ENCODE measurements at places on chromosomes 2 and 18. TPM values are rescaled to one million over a fixed set of nuclear protein-coding genes. Genes with fewer than 3 reads are reported as not detected.

DNA sequence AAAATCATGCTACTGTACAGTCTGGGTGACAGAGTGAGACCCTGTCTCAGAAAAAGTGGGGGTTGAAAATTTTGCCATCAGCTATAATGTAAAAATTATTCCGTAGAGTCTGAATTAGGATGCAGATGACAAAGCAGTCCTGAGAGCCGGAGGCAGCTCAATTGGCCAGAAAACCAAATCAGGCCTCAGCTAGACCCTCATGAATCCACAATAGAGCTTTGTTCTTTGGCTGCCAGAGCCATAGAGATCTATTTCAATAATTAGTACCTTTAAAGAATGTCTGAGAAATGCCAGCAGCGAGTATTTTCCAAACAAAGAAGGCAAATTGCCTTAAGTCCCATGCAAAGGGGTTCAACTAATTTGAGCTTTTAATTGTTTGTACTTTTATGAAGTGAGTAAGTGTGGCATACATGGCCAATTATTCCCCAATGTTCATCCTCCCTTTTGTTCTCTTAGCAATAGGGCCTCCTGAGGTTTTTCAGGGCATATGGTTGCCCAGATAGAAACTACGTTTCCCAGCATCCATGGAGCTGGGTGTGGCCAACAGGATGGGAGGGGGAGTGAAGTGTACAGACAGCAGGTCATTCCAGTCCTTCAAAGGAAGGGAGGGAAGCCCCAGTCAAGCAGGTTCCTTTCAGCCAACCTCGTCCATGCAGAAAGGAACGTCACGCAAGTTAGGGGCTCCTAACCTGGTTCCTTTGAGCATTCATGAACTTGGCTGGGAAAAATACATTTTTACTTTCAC, 211.3 kb upstream of the APCDD1 start:
- no peak overlapping the region for H3K27ac ChIP-seq
- no peaks in the 10 kb centered on the region for H3K27me3 ChIP-seq
- peaks cover 4% of the 10 kb centered on the region for H3K4me1 ChIP-seq
- no peak for DNase-seq
- no peaks in the 10 kb centered on the region for H3K36me3 ChIP-seq

GRCh38 chr2:27991146-27991545, 100.6 kb downstream of the BABAM2 start:
- H3K27me3 ChIP-seq: no peaks in the 10 kb centered on the region
- H3K4me1 ChIP-seq: no peaks in the 10 kb centered on the region
- no peaks in the 10 kb centered on the region for H3K36me3 ChIP-seq
- H3K4me3 ChIP-seq: no peak overlapping the region

DNA sequence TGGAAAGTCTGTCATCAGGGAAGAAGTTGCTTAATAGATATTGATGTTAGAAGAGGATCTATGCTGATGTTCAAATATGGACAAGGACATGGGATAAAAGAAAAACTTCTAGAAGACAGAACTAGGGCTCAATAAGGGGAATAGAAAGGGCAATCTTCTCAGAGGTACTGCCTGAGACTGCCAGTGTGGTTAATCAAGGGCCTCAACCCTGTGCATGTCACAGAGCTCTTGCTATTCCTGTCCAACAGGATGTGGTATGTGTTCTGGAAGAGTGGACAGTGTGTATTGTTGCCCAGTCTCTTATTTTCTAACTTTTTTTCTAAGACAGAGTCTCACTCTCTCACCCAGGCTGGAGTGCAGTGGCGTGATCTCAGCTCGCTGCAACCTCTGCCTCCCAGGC, 27.8 kb upstream of the RNF125 start:
- no peaks in the 10 kb centered on the region for H3K4me1 ChIP-seq
- no peak overlapping the region for H3K27ac ChIP-seq
- no peak overlapping the region for H3K4me3 ChIP-seq
- H3K27me3 ChIP-seq: no peaks in the 10 kb centered on the region

- H3K27ac ChIP-seq: no peak overlapping the region
- no peaks in the 10 kb centered on the region for H3K4me1 ChIP-seq
- no peak for DNase-seq
- H3K27me3 ChIP-seq: no peaks in the 10 kb centered on the region
These were observed 13.6 kb downstream of the CDH2 start for GRCh38 chr18:28163201-28163775.

GRCh38 chr2:96769814-96770213, 9.1 kb downstream of the CNNM4 start:
- DNase-seq: no peak
- H3K4me1 ChIP-seq: peaks cover 11% of the 10 kb centered on the region
- no peak overlapping the region for H3K4me3 ChIP-seq
- H3K27ac ChIP-seq: peak overlapping the region; percentile 35

GRCh38 chr2:181041661-181042060, 61.3 kb downstream of the UBE2E3 start:
- no peak for DNase-seq
- H3K36me3 ChIP-seq: no peaks in the 10 kb centered on the region
- no peak overlapping the region for H3K4me3 ChIP-seq
- H3K4me1 ChIP-seq: no peaks in the 10 kb centered on the region
- H3K27me3 ChIP-seq: no peaks in the 10 kb centered on the region

DNA sequence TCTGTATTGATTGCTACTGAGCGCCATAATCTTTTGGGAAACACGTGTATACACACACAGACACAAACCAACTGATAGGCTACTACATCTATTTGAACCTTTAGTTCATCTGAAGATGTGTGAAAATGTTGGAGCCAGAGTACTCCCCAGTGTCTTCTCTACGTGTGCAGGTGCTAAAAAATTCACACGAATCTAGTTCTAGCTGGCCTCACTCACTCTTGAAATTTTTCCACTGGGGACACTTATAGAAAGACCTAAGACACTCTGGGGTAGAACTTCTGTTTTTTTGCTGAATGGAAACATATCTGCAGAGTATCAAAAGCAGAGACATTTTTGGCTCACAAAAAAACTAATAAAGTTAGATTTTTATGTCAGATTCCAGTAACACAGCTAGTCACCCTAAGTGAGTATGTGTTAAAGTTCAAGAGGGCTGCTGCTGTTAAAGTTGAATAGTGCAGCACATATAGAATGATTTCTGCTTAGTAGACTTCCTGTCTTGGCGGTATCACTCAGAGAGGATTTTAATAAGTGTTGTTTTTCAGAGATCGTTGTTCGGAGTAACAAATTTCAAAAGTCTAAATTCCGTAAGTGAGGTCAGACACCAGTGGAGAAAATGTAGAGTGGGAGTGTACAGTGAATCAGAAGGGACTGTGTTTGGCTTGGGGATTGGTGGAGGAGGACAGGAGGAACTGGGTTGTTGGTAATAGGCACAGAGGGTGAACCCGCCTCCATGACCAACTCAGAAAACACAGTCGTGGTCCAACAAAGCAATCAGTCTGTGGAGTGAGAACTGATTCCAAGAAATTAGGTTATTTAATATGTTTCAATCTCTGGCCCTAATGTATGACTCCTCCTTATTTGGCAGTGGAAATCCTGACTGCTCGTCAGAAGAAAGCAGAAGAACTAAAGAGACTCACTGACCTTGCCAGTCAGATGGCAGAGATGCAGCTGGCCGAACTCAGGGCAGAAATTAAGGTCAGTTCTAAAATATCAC, 43.1 kb downstream of the KCTD18 start:
- no peaks in the 10 kb centered on the region for H3K36me3 ChIP-seq
- H3K4me3 ChIP-seq: no peak overlapping the region
- H3K4me1 ChIP-seq: no peaks in the 10 kb centered on the region

The MDH1B gene
- total RNA-seq: 0.40 TPM

The MC4R gene
- total RNA-seq: not detected

Measured in Peyer's patch (tissue), 4 donors.